ENCODE measurements at places on chromosomes 11 and 22. TPM values are rescaled to one million over a fixed set of nuclear protein-coding genes. Genes with fewer than 3 reads are reported as not detected.

GRCh38 chr11:72683782-72684200 is 9.6 kb upstream of the PDE2A start:
- DNase-seq = no peak

DNA sequence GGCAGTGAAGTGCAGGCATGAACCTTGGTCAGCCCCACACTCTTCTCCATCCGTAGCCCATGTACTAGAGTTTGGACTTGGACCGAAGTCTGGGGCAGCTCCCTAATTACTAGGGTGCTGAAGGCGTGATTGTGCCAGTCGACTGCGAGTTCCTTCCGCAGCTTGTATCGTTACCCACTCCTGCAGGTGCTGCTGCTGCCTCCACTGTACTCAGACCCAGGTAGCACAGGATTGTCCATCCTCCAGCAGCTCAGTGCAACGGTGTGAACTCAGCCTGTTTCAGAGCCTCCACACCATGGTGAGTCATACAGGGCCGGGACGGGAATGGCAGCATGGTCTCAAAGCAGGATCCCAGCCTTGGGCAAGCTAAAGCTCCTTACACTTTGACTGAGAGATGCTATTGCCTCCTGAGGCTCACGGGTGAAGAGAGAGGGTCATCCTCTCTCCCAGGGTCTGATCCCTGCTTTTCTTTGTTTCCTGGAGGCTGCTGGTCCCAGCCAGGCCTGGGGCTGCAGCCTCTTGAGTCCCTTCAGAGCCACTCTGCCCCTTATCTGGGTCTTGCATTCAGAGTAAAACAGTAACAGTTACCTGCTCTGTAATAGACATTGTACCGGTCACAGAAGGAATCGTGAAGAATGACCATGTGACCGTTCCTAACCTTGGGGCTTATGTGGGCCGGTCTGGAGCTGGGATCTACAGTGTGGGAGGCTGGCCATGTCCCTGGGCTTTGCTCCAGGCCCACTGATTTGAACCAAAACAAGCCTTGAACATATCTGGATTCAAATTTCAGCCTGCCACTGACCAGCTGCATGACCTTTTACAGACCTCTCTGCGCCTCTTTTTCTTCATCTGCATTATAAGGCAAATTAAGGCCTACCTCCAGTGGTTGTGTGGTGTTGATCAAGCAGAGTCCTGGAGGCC is 1.7 kb downstream of the TKFC start:
- DNase-seq = peak; percentile 48

TMPRSS4 gene
- 1.4 TPM for total RNA-seq

DNA sequence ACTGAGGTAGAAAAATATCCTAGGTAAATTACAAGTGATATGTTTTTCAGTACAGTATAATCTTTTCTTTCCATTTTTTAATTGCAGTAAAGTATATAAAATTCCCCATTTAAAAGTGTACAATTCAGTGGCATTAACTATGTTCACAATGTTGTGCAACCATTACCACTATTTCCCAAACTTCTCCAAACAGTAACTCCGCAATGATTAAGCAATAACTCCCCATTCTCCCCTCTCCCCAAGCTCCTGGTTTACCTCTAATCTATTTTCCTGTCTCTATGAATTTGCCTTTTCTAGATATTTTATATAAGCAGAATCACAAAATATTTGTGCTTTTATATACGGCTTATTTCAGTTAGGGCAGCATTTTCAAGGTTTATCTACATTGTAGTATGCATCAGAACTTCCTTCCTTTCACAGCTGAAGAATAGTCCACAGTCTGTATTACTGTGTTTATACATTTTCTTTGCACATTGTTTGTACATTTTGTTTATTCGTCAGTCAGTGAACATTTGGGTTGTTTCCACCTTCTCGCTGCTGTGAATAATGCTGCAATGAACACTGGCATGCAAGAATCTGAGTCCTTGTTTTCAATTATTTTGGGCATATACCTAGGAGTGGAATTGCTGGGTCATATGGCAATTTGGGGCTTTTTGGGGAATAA is 110.7 kb downstream of the RPL27A start:
- DNase-seq = no peak

- DNase-seq = no peak
Observed at GRCh38 chr11:73451896-73452295, 75.7 kb downstream of the RELT start.

DNA sequence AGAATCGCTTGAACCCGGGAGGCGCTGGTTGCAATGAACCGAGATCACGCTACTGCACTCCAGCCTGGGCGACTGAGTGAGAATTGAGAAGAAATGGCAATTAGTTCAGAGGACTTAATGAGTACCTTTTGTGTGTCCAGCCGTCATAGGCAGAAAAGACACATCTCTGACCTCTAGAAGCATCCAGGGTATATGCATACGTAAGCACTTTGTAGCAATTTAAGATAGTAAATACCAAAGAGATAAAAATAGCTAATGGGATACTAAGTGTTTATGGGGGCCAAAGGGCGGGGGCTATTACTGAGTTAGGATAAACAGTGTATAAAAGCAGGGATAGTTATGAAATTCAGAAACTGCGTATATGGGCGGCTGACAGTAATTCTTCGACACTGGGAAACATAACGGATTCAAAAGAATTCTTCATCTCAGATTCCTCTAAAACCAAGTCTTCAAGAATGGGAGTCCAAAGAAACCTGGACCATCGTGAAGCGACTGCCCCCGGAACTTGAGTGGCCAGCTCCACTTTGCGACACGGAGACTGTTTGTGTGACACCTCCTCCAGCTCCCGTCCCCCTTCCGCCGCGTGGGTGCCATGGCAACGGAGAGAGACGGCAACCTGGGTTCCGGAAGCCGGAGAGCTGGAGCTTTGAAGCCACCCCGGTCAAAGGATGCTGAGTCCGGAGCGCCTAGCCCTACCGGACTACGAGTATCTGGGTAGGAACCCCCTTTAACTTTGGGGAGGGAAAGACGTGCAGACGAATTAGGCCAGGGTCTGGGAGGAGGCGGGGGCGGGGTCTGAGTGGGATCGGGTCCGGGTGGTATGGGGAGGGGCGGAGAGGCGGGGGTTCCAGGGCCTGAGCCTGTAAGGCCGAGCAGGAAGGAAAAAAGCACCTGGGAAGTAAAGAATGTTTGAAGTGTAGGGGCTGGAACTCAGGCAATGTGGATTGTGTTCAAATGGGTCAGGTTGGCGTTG is at the start of gene CSTPP1:
Gene CSTPP1 (plus strand): TSS at position 624 of the 973 bp plus-strand sequence. CDS start 45 bp downstream, at position 669.
- DNase-seq = peak; percentile 98

- DNase-seq = no peak
Observed at GRCh38 chr11:77557553-77557952, 32.2 kb upstream of the AQP11 start.

NLRP14 gene
- total RNA-seq = not detected

RFPL2 gene
- not detected for total RNA-seq

DNA sequence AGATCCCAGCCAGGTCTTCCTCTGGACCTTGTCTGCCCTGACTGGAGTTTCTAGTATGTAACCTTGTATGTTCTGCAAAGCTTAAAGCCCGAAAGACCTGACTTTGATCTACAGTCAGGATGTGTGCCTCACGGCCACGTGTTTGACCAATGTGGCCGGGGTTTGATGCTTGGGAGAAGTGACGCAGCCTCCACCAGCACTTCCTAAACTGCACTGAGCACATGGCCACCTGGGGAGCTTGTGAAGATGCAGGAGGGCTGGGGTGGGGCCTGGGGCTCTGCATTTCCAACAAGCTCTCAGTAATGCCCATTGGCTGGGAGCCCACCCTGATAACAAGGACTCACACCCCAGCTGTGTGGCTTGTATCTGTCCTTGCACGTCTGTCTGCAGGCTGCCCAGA is 53.2 kb downstream of the NAT10 start:
- DNase-seq = no peak

- no peak for DNase-seq
Observed at GRCh38 chr11:117771197-117771596, 25.8 kb downstream of the DSCAML1 start.

GRCh38 chr22:46869831-46870441 is 107.5 kb downstream of the TBC1D22A start:
- no peak for DNase-seq

FOLR3 gene
- total RNA-seq = not detected

GRCh38 chr11:119918347-119918746 is 189.3 kb upstream of the NECTIN1 start:
- no peak for DNase-seq

ACTN3 gene
- not detected for total RNA-seq

- no peak for DNase-seq
Observed at GRCh38 chr11:76621868-76622267, 48.7 kb downstream of the LRRC32 start.

DNA sequence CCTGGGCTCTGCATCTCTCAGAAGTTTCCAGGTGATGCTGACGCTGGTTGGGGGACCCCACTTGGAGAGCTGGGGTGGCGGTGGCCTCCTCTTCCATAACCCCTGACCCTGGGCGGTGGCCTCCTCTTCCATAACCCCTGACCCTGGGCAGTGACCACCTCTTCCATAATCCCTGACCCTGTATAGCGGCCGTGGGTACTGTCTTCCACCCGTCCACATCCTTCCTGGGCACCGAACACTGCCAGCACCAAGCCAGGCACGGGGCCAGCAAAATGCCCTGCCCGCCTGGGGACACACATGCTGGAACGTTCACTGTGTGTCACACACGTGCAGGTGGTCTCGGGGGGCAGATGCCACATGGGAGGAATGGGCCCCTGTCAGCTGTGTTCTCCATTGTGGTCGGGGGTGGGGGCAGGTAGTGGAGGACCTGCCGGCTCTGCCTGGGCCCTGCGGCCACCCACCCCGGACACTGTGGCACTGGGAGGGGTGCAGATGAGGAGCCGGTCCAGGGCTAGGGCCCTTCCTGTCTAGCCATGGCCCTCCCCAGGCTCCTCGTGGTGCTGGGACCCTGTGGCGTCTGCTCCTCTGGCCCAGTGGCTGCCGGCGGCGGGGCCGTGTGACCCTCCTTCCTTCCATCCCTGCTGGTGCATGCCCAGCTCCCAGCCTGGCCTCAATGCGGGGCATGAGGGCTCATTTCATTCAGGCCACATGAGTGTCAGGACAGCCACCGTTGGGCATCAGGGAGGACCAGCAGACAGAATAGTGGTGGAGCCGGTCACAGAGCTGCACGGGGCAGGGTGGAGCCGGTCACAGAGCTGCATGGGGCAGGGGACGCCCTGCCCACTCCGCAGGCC is 10.8 kb downstream of the BRSK2 start:
- DNase-seq = no peak

RTN3 gene
- 89.5 TPM for total RNA-seq

DNA sequence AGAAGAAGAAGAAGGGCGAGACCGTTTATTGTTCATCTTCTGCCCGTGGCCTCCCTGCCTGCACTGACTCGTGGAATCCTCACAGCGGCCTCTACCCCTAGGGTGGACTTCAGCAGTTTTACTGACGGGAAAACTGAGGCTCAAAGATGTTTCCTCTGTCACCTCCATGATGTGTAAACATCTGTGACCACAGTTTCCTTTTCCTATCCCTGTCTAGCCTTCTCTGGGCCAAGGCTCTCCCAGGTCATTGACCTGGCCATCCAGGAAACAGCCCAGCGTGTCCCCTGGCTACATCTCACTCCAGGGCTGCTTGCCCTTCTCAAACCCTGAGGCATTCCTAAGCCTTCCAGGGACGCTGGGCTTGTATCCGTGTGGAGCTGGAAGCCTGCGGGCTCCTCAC is 49.0 kb upstream of the GCAT start:
- no peak for DNase-seq

Measured in sigmoid colon (tissue), 7 donors.